Immature natural killer cell (primary cell): ENCODE measurements at places on chromosomes 1 and 21. TPM values are rescaled to one million over a fixed set of nuclear protein-coding genes. Genes with fewer than 3 reads are reported as not detected.

GRCh38 chr1:76587212-76587611 is 280.1 kb upstream of the ST6GALNAC5 start:
- peaks cover 3% of the 10 kb centered on the region for H3K27me3 ChIP-seq
- H3K4me3 ChIP-seq: no peak overlapping the region
- DNase-seq: no peak
- H3K4me1 ChIP-seq: no peaks in the 10 kb centered on the region

DNA sequence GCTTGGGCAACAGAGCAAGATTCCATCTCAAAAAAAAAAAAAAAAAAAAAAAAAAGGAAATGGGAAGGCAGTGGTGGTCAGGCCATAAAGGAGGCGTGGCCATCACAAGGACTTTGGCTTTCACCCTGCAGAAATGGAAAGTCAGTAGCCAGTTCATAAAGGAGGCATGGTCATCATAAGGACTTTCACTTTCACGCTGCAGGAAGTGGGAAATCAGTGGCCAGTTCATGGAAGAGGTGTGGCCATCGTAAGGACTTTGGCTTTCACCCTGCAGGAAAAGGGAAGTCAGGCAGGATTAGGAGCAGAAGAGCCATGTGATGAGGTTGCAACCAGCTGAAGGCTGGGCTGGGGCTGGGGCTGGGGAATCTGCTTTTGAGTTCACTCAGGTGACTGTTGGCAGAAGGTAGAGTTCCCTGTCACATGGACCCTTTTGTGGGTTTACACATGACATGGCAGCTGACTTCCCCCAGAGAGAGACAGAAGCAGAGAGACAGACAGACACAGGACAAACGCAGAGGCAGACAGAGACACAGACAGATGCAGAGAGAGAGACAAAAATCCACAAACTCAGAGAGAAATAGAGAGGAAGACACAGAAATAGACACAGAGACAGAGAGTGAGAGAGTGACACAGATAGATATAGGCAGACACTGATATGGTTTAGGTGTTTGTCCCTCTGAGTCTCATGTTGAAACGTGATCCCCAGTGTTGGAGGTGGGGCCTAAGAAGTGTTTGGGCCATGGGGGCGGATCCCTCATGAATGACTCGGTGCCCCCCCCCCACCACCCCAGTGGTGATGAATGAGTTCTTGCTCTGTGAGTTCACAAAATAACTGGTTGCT is 263.9 kb upstream of the KAZN start:
- DNase-seq: no peak
- H3K36me3 ChIP-seq: peaks cover 3% of the 10 kb centered on the region
- no peaks in the 10 kb centered on the region for H3K27me3 ChIP-seq
- H3K4me3 ChIP-seq: no peak overlapping the region
- H3K4me1 ChIP-seq: no peaks in the 10 kb centered on the region

- no peaks in the 10 kb centered on the region for H3K27me3 ChIP-seq
- H3K27ac ChIP-seq: peak overlapping the region; percentile 99
- peak overlapping the region; percentile 99 for H3K4me3 ChIP-seq
- peaks cover 55% of the 10 kb centered on the region for H3K4me1 ChIP-seq
- H3K36me3 ChIP-seq: peaks cover 4% of the 10 kb centered on the region
- no peak for DNase-seq
Observed at GRCh38 chr1:34984435-34984792, 733 bp downstream of the TMEM35B start.

- no peaks in the 10 kb centered on the region for H3K36me3 ChIP-seq
- DNase-seq: peak; percentile 43
- H3K4me3 ChIP-seq: peak overlapping the region; percentile 77
Observed at GRCh38 chr1:211938561-211938997, 96.8 kb downstream of the INTS7 start.

GRCh38 chr1:12127206-12127810 is 39.5 kb upstream of the TNFRSF1B start:
- H3K27ac ChIP-seq: no peak overlapping the region
- no peak overlapping the region for H3K4me3 ChIP-seq
- no peaks in the 10 kb centered on the region for H3K36me3 ChIP-seq
- peaks cover 28% of the 10 kb centered on the region for H3K4me1 ChIP-seq
- DNase-seq: no peak
- no peaks in the 10 kb centered on the region for H3K27me3 ChIP-seq

GRCh38 chr1:29394521-29395225 is 158.4 kb downstream of the PTPRU start:
- no peak overlapping the region for H3K27ac ChIP-seq
- H3K4me3 ChIP-seq: no peak overlapping the region
- no peaks in the 10 kb centered on the region for H3K36me3 ChIP-seq
- H3K27me3 ChIP-seq: peaks cover 3% of the 10 kb centered on the region
- no peaks in the 10 kb centered on the region for H3K4me1 ChIP-seq

GRCh38 chr1:85240174-85240601 is 19.3 kb downstream of the C1orf52 start:
- H3K27me3 ChIP-seq: no peaks in the 10 kb centered on the region
- H3K4me1 ChIP-seq: no peaks in the 10 kb centered on the region
- DNase-seq: no peak
- H3K4me3 ChIP-seq: no peak overlapping the region
- H3K27ac ChIP-seq: no peak overlapping the region

DNA sequence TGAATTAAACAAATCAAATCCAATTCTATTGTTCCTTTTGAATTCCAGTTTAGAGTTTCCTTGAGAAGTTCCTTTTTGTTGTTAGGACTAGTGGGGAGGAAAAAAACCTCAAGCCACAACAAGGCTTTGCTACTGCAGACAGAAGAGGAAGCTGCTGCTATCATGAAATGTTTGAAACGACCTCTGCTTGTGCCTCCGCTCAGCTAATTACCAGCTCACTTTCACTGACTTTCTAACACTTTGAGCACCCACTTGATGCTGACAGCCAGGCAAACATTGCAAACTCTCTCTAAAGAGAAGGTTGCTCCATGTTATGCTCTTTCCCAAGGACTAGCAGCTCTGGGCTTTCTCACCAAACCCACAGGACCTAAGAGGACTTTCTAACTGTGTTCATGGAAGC is 203.9 kb upstream of the PROX1 start:
- no peaks in the 10 kb centered on the region for H3K36me3 ChIP-seq
- H3K4me1 ChIP-seq: no peaks in the 10 kb centered on the region
- H3K27ac ChIP-seq: no peak overlapping the region
- DNase-seq: no peak
- H3K4me3 ChIP-seq: no peak overlapping the region

GRCh38 chr1:196897158-196897828 is 9.4 kb downstream of the CFHR4 start:
- no peak for DNase-seq
- peaks cover 5% of the 10 kb centered on the region for H3K27me3 ChIP-seq
- H3K36me3 ChIP-seq: no peaks in the 10 kb centered on the region
- no peaks in the 10 kb centered on the region for H3K4me1 ChIP-seq
- no peak overlapping the region for H3K4me3 ChIP-seq

- H3K36me3 ChIP-seq: peaks cover 34% of the 10 kb centered on the region
- no peak overlapping the region for H3K4me3 ChIP-seq
- no peak for DNase-seq
- H3K4me1 ChIP-seq: peaks cover 29% of the 10 kb centered on the region
- peaks cover 4% of the 10 kb centered on the region for H3K27me3 ChIP-seq
- H3K27ac ChIP-seq: peak overlapping the region; percentile 20
Observed at GRCh38 chr1:35175098-35175576, 17.8 kb downstream of the SFPQ start.

- no peak overlapping the region for H3K4me3 ChIP-seq
- peaks cover 61% of the 10 kb centered on the region for H3K4me1 ChIP-seq
- DNase-seq: no peak
- H3K27me3 ChIP-seq: peaks cover 5% of the 10 kb centered on the region
Observed at GRCh38 chr1:25342846-25343245, 4.7 kb downstream of the TMEM50A start.

The CD1E gene
- polyA plus RNA-seq: 3.1 TPM

The LRRN2 gene
- not detected for polyA plus RNA-seq

The LHX4 gene
- 0.25 TPM for polyA plus RNA-seq

The CYP4A11 gene
- not detected for polyA plus RNA-seq

The WDR64 gene
- not detected for polyA plus RNA-seq
